ENCODE measurements at places on chromosomes 11 and 22. TPM values are rescaled to one million over a fixed set of nuclear protein-coding genes. Genes with fewer than 3 reads are reported as not detected.

Gene ROBO4
- total RNA-seq: 8.1 TPM

DNA sequence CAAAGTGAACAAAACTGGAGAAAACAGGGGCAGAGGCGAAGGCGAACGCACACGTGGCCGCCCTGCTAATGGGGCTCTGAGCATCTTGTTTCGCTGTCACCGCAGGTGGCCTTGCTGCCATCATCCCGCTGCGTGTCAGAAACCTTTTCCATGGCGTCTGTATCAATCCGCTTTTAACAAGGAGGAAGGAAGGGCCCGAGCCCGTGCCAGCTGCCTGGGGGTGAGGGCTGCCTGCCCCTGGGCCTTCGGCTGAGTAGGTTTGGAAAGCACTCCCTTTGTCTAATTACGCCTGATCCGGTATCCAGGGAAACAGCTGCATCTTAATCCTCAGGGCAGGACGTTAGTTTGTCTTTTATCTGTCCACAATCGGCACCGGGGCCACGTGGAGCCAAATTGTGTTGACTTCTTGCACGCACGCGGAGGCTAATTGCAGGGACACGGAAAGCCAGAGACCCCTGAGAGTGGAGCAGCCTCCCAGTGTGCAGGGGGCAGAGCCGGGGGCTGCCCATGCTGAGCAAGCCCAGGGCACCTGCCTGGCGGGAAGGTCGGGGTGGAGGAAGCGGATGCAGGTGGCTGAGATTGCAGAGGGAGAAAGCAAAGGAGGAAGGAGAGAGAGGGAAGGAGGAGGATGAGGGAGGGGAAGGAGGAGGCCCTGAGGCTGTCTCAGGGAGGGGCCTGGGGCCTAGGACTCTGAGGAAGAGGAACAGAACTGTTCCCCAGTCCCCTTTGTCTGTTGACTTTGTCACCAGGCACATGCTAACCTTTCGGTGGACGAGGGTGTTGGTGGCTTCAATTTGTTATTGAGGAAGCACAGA is 19.2 kb upstream of the TH start:
- H3K27me3 ChIP-seq: peaks cover 4% of the 10 kb centered on the region
- no peaks in the 10 kb centered on the region for H3K36me3 ChIP-seq
- no peaks in the 10 kb centered on the region for H3K4me1 ChIP-seq
- no peak for DNase-seq
- no peak overlapping the region for H3K27ac ChIP-seq

DNA sequence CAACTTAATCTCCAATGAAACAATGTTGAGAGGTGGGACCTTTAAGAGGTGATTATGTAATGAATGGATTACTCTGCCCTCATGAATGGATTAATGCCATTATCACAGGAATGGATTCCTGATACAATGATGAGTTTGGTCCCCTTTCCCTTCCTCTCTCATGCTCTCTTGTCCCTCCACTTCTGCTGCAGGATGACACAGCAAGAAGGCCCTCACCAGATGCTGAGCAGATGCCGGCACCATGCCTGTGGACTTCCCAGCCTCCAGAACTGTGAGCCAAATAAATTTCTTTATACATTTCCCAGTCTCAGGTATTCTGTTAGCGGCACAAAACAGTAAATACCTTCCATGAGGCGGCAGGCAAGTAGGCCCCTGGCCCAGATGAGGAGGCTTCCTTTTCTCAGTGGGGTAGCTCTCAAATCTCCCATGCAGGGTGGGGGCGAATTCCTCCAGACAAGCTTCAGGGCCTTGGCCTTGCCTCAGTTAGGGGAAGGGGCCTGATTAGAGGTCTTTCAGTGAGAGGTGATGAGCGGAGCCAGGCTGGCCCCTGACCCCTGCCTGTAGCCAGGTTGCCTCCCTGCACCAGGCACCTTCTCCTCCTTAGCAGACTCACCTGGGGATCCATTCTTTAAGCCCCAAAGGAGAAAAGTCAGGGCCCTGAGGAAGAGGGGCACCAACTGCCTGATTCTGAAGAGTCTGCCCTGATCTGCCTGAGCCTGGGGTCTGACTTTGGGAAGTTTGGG is 86.0 kb downstream of the RRM1 start:
- H3K4me3 ChIP-seq: no peak overlapping the region
- H3K27ac ChIP-seq: no peak overlapping the region
- DNase-seq: no peak
- no peaks in the 10 kb centered on the region for H3K4me1 ChIP-seq
- no peaks in the 10 kb centered on the region for H3K27me3 ChIP-seq

Gene ASRGL1
- total RNA-seq: 26.0 TPM

Gene SCN4B
- 1.5 TPM for total RNA-seq
